ENCODE measurements at places on chromosomes 16 and 17.

DNA sequence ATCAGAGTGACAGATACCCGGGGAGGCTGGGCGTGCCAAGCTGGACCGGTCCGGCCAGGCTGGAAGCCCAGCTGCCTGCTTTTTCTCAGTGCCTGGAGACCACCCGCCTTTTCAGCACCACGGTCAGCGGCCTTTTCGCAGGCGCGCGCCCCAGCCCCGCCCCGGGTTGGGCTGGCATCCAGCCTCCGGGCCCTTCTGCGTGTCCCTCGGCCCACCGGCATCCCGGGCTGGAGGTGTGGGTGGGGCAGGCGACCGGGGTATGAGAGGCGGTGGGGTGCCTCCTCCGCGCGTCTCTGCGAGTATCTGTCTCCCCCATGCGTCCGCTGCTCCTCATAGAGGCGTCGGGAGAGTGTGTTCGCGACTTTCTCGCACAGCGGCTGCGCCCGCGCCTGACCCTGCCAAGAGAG, 102.5 kb downstream of the MRM1 start:
- peak; percentile 68 for DNase-seq

DNA sequence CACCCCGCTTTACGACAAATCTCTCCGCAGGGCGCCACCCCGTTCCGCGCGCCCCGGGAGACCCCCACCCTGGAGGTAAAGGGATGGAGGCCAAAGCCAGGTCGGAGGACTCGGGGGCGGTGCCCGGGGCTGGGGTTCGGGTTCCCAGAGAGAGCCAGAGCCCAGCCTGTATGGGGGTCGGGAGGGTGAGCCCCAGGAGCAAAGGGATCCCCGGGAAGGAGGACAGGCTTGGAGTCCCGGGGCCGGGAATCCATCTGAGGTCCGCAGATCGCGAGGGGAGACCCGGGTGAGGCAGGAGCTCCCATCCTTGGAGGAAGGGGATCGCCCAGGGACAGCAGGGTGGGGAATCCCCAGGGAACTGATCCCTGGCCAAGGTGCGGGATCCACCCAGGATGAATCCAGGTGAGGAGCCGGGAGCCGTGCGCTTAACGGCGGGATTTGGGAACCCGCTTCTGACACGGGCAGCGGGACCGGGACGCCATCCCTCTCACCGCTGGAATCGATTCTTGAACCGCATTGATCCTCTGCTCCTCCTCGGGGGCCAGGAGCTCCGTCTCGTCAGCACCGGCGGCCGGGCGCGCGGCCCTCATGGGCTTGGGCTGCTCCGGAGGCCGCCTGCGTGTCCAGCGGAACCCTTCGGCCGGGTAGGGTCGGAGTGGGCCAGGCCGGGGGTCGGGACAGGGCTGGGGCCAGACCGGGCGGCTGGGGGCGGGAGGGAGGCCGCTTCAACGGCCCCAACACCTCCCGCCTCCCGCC, at the start of gene MMD:
MMD (minus strand) TSS at position 657 of the 756 bp plus-strand sequence; CDS start at position 517, 140 bp downstream.
- DNase-seq = no peak

DNA sequence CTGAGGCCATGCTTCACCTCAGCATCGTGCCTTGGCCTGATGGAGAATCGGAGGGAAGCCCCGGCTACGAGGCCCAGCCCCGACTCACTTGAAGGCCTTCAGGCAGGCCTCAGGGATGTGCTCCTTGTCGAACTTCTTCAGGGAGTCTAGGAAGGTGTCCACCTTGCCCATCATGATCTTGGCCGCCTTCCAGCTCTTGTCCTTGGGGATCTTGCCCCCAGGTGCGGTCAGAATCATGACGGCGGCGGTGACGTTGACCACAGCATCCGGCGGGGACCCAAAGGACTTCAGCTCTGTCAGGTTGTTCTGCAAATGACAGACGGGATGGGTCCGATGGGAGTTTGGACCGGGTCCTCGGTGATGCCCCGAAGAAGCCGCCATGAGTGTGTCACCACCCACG, 81.2 kb downstream of the PGS1 start:
- DNase-seq = no peak

GRCh38 chr16:15450624-15451023, 16.2 kb downstream of the BMERB1 start:
- DNase-seq = no peak

GRCh38 chr17:4023220-4023619, 59.0 kb upstream of the ATP2A3 start:
- no peak for DNase-seq

DNA sequence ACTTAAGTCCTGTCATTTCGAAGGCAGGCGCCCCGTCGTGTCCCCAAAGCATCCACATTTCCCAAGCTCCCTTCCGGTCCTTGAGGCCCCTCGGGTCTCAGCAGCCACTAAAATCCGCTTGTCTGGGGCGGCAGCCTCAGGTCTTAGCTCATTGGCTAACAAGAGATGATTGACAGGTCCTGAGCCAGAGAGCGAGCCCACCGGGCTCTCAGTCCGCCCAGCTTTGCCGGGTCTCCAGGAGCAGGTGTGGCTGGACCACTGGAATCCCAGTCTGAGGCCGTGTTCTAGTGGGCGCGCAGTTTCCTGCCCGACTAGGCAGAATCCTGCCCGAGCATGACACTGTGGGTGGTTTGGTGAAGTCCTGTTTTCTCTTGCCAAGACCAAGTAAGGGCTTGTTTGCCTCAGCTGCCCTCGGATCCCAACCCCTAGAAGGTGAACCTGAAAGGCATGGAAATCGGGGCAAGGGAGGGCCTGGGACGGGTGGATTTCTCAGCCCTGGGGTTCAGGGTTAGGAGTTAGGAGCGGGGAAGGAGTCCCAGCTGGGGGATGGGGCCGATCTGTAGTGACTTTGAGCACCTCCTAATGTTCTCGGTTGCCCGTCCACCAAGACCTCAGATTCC, 42.8 kb downstream of the MRC2 start:
- DNase-seq = no peak

- DNase-seq = no peak
Measured at GRCh38 chr16:58011652-58012051, 10.4 kb downstream of the USB1 start.

- no peak for DNase-seq
Measured at GRCh38 chr16:80058214-80058613, 457.7 kb upstream of the MAF start.

DNA sequence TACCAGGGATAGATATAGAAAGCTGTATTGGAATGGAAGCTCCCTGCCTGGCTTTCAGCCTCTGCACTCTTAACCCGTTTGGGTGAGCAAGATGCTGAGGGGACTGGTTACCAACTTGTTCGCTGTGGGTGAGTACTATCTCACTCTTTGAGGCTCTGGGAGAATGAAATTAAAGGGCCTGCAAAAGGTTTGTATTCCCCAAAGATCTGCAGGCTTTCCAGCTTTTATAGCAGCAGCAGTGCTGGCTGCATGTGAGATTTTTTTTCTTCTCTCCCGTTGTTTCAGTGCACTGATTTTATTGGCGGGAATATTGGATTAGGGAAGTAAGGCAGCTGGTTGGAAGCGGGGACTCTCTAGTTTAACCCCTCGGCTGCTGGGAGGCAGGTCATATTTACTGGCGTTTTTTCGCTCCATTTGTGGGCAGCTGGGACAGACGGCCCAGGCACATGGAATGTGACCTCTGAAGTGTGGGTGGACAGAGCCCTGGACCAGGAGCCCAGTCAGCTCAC, 30.9 kb downstream of the C17orf75 start:
- no peak for DNase-seq

DNA sequence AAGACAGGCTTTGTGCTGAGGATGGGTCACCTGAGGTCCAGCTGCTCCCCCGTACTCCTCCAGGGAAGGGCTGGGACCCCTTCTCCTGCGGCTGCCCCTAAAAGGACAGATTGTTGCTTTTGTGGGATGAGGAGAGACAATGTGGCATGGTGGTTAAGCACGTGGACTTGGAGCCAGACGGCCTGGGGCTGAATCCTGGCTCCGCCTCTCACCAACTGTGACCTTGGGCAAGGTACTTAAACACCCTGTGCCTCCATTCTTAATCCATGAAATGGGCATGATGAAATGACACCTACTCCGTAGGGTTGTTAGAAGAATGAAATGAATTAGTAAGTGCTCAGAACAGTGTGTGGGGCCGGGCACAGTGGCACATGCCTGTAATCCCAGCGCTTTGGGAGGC, 39.6 kb upstream of the PLCG2 start:
- DNase-seq = no peak
